ENCODE measurements at places on chromosomes 4 and X.

DNA sequence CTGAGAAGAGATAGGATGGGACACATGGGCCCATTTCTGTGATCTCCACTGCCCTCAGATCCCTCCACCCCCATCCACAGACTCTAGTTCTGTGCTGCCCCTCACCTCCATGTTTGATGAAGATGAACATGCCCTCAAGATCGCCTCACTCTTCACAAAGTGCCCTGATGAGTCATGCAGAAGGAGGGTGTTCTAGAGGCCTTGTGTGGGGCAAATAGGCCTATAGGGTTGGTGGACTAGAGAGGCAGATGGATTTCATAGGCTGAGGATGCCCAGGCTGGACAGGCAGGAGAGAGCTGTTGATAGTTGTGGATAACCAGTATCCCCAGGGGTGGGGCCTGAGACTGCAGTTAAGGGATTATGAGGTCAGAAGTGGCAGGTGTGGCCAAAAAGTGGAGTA is at the start of gene CXorf65:
CXorf65 (minus strand) TSS at position 314 of the 400 bp plus-strand sequence; CDS start at position 130, 184 bp downstream.
- no peak for DNase-seq

DNA sequence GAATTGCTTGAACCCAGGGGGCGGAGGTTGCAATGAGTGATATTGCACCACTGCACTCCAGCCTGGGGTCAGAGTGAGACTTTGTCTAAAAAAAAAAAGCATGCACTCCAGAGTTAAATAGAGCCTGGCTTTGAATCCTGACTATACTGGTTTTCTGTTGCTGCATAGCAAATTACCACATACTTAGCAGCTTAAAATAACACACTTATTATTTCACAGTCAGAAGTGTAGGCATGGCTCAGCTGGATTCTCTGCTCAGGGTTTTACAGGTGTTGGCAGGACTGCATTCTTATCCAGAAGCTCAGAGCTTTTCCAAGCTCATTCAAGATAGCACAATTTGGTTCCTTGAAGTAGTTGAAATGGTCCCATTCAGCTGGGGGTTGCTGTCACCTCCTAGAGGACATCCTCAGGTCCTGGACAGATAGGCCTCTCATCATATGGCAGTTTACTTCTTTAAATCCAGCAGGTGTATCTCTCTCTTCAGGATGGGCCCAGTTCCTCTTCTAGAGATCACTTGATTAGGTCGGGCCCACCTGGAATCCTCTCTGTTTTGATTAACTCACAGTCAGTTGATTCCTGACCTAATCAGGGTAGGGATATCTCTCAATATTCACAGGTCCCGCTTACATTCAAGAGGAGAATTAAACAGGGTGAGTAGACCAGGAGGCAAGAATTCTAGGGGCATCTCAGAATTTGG is 26.8 kb downstream of the DOCK11 start:
- DNase-seq, result no peak

DNA sequence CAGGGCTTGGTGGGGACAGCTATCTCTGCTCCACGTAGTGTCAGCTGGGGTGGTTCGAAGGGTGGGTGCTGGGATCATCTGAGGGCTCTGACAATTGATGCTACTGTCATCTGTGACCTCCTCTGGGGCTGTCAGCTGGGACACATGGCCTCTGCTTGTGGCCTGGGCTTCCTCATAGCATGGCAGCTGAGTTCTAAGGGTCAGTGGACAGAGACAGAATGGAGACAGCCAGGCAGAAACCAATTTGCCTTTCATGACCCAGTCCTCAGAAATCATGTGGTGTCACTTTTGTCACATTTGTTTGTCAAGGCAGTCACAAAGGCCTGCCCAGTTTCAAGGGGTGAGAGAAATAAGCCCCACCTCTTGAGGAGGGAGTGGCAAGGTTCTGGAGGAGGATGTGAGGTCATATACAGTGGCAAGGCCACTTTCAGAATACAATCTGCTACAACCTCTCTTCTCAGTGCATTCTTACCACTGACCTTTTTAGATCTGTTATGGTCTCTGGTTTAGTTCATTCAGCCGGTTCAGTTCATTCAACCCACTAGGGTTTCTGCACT is 103.6 kb upstream of the BCOR start:
- no peak for DNase-seq

GRCh38 chr4:3123181-3123671 is 48.7 kb downstream of the HTT start:
- peak; percentile 12 for DNase-seq

DNA sequence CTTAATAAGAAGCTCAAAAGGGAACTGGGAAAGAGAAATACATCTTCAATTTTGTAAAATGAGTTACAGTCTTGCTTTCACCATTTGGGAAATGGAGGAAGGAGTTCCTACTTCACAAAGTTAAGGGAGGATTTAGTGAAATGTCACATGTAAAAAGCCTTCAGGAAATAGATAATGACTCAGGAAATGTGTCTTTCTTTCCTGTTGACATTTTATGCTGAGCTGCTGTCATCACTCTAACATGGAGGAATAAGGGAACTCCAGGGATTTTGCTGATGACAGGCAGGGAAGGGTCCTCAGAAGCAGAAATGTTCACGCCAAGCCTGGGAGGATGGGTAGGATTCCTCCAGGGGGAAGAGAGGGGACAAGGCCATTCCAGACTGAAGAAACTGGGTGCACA is 251.1 kb downstream of the USP46 start:
- DNase-seq, result no peak

GRCh38 chrX:41024755-41025154 is 60.5 kb upstream of the USP9X start:
- DNase-seq, result no peak

DNA sequence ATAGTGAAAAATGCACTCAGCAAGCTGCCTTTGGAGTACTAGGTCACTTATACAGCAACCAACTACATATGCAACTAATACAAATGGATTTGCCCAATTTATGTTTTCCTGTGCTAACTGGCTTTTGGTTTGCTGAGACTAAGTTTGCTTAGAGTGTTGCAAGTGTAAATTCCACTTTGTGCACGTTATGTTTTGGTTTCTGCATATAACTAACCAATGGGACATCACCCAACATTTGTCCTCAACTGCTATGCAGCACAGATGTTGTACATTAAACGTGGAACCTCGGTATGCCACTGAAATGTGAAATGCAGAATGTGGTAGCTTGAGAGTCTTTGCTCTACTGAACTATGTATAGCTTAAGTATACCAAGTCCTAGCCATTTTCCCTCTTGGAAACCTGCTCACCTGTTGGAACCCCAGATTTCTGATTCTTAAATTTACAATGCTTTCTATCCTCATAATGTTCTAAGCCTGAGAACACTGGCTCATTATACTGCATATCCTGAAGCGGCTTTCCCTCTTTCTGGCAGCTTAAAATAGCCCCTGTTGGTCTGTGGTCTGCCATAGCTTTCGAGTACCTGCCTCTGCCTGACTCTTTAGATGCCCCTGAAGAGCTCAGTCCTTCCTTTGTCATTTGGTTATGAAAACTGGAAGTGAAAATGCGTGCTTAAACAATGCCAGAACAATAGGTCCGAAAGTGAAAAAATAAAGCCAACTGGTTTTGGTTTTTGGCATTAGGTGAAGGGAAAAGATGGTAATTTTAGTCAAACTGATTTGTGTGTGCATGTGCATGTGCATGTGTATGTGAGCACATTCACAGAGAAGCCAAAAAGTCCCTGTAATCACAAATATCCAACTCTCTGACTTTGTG is 158.0 kb downstream of the SH2D1A start:
- DNase-seq, result no peak

GRCh38 chr4:138182838-138183426 is 59.2 kb downstream of the SLC7A11 start:
- DNase-seq, result no peak

DNA sequence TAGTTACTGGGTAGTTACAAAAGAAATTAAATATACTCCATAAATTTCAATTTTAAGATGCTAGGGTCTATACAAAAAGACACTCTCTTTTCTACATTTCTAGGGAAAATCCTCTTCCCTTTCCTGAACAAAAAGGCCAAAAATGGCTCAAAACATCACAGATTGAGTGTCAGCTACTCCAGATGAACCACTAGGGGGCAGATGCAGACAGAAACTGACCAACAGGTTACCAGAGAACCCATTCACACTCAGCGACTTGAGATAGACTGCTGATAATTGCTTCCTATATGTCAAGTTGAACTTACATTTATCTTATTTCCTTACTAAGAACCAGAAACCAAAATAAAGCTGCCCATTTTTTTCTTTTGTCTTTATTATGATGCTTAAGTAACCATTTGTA is 83.4 kb upstream of the MID1IP1 start:
- no peak for DNase-seq

DNA sequence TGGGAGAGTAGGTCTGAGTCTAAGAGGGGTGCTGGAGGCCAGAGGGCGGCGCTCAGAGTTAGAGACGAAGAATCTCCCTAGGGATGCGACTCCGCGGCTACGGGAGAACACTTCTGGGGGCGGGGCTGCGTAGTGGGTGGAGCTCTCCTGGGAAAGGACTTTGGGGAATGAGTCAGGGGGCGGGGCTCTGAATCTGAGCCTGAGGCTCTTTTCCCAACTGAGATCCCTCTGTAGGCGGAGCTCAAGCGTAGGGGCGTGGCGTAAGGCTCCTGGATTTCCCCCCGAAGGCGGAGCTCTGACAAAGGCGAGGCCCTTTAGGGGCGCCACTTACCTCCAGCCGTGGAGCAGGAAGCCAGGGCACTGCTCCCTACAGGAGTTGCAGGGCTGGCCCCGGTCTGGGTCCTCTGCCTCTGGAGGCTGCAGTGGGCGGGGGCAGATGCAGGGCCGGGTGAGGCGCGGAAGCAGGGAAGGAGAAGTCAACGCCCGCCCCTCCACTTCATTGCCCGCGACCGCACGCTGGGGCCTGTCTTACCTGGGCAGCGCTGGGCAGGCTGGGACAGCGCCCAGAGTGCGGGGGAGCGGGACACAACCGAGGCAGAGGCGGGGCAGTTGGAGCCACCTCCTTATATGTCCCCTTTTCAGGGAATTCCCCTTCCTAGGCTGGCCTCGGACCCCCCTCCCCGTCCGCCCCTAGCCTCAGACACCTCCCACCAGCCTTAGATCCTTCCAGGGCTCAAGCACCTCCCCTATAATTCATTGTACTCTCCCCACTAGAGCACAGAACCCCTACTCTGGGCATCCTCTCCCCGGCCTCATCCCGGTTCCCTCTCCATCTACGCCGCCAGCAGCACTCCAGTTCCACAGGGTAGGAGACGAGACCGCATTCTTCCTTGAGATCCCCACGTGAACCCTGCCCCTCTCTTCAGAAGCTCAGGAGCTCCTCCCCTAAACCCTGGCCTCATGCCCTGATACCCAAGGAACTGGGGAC is 1.6 kb downstream of the PRICKLE3 start:
- peak; percentile 67 for DNase-seq

GRCh38 chr4:87058356-87059073 is 123.7 kb downstream of the AFF1 start:
- DNase-seq, result no peak

DNA sequence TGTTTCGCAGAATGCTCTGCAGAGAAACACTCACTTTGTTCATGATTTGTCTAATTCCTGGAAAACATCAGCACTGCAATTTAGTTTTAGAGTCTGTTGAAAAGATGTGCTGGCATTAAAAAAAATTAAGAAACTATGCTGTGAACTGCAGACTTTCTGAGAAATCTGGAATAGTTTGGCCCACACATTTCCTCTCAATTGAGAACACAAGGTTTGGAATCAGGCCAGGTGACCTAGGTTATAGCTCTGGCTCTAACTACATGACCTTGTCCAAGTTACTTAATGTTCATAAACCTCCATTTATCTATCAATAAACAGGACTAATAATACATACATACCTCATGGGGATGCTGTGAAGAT is 61.4 kb upstream of the ENPEP start:
- no peak for DNase-seq

- DNase-seq, result no peak
Measured at GRCh38 chrX:112760697-112761096, 79.9 kb downstream of the AMOT start.

DNA sequence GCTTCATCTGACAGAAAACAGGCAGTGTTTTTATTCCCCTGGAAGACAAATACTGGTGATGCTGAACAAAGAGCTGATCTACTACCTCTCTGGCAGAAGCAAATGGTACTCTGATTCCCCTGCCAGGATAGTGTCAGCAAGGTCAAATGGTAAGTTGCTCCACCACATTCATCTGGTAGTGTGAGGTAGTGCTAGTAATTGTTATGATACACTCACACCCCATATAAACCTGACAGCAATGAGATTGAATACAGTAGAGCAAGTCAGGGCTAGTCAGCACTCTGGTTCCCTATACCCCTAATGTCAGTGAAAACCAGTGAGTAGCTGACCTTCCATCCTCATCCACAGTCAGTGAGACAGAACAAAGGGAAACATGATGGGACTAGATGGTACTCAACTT is 3.4 kb upstream of the SPIN4 start:
- no peak for DNase-seq

DNA sequence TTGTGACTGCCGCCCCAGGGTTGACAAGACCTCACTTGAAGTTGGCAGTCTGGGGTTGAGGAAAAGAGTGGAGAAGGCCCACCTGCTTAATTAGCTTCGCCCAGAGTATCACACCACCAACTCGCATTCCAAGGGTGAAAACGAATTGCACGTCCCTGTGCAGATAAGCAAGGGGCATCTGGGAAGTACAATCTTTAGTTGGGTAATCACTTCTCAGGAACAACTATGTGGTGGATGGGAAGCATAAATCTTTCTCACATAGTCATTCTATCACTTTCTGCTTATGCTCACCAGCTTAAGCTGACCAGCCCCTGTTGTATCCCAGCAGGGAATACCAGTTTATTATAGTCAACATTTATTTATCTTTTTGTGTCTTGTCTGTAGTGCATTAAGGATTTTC is 14.3 kb downstream of the SPCS3 start:
- DNase-seq, result no peak

- DNase-seq, result no peak
Measured at GRCh38 chr4:90715242-90715641, 588.0 kb downstream of the CCSER1 start.

GRCh38 chrX:80489166-80489565 is 68.9 kb downstream of the TENT5D start:
- DNase-seq, result no peak

DNA sequence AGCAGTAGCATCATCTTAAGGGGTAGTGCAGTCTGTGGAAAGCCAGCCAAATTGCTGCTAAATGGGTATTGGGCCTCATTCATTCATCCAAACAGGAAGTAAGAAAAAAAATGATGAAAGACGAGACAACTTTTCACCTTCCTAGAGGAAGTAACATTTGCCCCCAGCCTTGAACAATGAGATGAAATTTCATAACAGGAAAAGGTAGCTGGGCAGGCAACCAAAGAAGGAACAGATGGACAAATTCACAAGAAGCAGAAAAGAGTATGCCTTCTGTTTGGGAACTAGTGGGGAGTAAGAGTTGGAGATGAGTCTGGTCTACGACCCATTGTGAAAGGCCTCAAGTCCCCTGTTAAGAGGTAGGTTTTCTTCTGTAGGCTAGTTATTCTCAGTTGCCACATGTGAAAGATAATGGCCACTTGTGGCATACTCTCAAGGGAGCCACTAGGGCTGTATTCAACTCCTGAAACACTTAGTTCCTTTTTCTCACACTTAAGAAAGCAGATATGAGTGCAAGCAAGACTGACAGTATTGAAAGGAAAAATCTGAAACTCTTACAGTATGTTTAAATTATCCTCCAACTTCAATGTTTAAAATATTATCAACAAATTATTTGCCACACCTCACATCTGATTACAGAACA is 190.4 kb downstream of the AR start:
- no peak for DNase-seq
